ENCODE measurements at places on chromosomes 5 and 9.
A peak's percentile ranks its signal among the peaks of the same experiment; 100 is the strongest.

- DNase-seq: no peak
These were observed 4.6 kb upstream of the SLC25A48 start for GRCh38 chr5:135829681-135830383.

DNA sequence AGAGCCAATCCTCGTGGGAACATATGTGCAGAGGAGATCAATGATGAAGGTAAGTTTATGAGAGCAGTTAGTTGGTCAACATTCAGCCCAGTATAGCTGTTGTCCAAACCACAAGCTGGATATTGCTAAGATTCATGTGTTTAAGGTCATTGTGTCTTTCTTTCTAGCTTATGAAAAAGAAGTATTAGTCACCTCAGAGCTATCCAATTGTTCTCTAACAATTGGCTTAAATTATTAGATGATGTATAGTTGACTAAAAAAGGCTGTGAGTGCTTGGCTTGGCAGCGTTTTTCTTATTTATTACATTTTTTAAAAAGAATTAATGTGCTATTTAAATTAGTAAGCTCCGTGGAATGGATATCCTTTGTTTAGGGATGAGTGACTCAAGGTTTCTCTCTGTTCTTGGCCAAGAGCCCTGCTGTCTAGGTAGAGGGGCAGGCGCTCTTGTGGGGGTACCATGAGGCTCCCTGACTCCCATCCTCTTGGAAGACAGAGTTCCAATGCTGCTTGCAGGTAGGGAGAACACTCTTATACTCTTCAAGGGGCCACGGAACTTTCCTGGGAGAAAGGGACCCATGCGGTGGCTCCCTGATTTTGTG lies 487.4 kb downstream of the IRX1 start:
- DNase-seq: no peak

- no peak for DNase-seq
These were observed 84.8 kb downstream of the MVB12B start for GRCh38 chr9:126411225-126411947.

DNA sequence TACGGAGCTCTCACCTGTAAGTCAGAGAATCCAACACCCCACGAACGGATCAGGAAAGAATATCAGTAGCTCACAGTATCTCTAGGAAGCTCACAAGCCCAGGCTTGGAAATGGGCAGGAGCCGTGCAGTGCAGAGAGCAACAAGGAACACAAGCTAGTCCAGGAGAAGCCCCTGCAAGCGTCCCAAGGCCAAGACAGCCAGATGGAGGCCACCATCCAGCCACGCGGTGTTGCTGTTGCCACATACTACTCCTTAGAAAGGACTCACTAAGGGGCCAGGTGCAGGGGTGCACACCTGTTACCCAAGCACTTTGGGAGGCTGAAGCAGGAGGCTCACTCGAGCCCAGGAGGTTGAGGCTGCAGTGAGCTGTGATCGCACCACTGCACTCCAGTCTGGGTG lies 15.4 kb upstream of the VAV2 start:
- DNase-seq: no peak

DNA sequence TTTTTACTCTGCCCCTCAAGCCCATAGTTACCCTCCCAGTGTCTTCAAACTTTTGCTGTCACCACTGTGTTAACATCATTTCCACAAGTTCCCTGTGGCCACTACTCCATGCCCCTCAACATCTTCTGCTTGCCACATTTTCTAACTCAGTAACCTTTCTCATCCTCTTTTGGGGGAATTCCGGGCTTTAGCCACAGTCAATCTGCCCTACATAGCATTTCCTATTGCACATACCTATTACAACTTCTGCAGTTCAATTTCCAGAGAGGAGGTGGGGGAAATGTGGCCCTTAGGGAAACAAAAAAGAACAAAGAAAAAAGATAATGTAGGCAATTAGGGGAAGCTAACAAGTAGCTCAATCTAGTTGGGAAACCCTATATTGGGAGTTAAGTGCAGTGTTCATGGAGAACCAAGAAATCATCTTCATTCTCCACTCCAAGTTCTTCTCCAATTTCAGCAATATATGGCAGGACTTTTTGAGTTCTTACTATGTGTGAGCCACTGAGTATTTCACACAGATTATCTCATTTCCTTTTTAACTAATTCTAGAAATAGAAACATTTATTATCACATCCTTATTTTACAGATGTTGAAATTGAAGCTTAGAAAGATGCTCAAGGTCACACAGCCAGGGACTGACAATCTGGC lies 40.2 kb upstream of the LPAR1 start:
- DNase-seq: no peak

DNA sequence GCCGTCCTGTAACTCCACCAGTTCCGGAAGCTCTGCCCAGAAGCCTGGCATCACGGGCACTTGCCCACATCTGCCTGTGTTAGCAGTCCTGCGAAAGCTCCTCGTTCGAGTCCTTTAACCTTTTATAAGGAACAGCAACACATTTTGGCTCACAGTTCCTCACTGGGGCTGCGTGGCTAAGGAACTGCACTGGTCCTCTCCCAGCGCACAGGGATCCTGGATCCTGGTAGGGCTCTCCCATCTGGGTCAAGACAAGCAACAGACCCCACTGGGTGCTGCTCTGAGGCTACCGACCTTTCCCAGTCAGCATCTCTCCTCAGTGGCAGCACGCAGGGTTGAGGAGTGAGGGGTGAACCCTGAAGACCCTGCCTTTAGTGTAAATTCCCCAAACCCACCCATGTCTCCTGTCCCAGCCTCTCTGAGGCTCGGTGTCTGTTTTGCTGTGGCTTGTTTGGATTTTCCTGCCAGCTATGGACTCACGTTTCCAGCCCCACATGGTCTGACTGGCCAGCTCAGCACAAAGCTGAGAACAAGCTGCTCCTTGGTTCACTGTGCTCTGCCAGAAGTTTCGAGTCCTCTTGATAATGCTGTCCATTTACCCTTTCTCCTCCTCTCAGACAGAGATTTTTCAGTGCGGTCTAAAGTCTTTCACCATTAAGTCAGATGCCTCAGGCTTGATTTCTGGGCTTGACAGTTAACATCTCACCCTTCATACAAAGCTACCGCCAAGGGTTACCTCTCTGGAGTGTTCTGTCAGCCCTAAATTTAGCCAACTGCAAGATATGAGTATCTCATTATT lies 80.0 kb downstream of the AK8 start:
- no peak for DNase-seq

DNA sequence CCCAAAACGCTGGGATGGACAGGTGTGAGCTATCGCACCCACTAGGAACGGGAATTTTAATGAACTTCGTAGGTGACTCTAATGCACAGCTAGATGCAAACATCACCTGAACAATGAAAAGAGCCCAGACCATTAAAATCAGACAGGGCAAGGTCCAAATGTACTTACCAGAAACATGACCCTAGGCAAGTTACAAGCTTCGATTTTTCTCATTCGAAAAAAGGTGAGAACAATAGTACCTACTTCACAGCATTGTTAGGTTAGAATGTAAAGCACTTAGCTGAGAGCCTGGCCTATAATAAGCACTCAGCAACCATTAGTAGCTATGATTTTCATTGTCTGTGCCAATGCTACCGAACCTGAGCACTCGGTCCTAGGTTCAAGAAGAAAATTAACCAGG lies 5.8 kb upstream of the KLHL3 start:
- DNase-seq: no peak

- peak; percentile 47 for DNase-seq
These were observed 9.6 kb upstream of the FSD1L start for GRCh38 chr9:105438141-105438806.

GRCh38 chr5:33713136-33713765 lies 178.5 kb downstream of the ADAMTS12 start:
- no peak for DNase-seq

DNA sequence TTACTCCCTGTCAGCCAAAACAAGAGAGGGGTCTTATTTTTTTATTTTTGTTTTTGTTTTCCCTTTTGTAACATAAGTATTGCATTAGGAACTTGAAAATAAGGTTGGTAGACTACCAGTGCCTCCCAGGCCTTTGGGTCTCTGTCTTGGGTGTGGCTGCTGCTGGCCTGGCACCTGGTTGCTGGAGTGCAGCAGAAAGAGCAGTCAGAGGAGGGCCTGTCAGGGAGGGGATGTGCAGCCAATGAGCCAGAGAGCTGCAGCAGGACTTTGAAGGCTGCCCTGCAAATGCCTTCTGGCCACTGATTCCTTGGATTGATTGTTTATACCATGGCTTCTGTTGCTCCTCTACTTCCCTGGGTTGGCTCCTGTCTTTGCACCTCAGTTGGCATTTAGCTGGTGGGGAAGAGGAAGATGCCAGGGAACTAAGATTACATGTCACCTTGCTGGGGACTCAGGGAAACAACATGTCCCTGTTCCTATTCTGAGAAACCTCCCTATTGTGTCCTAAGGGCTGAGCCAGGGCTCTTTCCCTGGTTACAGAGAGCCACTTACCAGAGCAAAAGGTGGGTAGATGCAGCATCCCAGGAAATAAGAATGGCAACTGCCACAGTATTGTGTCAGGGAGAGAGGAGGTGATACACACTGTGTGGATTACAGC lies 66.6 kb downstream of the ANGPTL2 start:
- no peak for DNase-seq

GRCh38 chr9:110152704-110153374 lies 55.1 kb downstream of the C9orf152 start:
- no peak for DNase-seq

GRCh38 chr9:37641331-37641730 lies 9.4 kb upstream of the FRMPD1 start:
- DNase-seq: no peak

- no peak for DNase-seq
These were observed 28.0 kb upstream of the CCNG1 start for GRCh38 chr5:163409384-163409783.

DNA sequence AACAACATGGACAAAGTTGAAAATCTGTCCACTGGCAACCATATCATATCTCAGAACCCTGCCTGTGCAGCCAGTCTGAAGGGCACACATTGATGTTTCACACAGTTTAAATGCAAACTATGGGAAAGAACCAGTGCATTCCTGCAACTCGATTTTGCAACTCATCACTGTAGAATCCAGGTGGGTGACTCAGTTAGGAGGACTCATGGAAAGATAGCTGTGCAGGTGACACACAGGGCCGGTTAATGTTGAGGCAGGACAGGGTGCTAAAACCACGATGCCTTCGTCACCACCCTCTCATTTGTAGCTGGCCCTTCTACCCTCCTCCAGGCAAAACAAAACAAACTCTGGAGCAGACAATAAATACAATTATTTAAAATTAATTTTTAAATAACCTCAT lies 62.8 kb downstream of the TLE1 start:
- DNase-seq: no peak

GRCh38 chr5:44372028-44372427 lies 17.2 kb downstream of the FGF10 start:
- DNase-seq: no peak

GRCh38 chr5:130496215-130496614 lies 592.0 kb downstream of the CHSY3 start:
- DNase-seq: no peak

DNA sequence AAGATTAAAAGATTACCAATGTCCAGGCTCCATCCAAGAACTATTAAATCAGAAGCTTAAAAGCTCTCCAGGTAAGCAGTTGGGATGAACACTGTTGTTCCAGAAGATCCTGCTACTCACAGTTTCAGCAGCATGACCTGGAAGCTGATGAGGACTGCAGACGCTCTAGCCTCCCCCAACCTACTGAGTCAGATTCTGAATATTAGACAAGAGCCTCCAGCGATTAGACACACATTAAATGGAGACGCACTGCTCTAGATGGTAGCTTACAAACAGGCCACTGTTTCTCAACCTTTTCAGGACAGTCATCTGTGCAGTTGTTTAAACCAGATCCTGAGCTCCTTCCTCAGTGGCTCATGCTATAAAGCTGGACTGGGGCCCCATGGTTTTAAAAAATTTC lies 54.3 kb downstream of the MTMR12 start:
- no peak for DNase-seq

GRCh38 chr9:126612813-126613641 lies 701 bp upstream of the LMX1B start:
- no peak for DNase-seq

DNA sequence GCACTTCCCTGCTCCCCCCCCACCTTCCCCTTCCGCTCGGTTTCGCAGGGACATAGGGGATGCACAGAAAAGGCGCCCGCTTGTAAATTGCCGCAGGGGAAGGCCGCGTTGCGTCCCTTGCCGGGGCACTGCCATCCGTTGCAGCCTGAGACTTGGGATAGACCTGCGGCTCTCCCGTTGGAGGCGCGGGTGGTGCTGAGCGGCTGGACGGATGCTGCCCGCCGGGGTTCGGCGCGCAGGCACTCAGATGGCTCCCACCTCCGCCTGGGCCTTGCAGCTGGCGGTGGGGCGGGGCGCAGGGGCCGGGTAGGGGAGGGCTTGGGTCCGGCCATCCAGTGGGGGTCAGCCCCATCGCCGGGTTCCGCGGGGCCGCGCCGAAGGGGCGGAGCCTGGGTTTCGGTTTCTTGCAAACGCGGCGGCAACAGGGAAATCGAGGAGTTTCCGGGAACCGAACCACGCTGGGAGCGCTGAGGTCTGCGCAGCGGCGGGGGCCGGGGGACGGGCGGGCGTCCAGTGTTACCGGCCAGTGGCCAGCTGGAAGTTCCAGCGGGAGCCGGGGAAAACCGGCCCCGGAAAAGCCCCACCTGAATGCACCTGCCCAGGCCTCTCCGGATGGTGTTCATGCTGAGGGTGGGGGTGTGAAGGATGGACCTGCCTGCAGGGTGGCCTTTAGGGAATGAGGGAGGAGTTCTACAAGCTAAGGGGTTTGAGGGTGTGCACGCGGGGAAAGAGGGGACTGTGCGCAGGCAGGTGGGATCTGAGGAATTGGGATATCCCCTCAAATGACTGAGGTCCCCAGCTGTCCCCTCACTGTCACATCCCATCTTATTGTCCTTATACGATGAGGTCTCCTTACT lies 6.3 kb upstream of the IRF1 start:
- DNase-seq: no peak

DNA sequence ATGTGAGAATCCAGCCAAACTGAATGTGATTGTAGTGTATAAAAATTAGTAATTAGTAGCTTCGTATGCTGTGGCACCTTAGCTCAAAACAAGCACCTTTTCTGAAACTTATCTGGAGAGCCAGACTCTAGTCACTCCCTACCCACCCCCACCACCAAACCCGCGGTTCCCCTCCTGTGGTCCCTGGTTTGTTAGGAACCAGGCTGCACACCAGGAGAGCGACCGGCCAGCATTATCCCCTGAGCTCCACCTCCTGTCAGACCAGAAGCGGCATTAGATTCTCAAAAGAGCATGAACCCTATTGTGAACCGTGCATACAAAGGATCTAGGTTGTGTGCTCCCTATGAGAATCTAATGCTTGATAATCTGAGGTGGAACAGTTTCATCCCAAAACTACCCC lies 498.6 kb downstream of the CHSY3 start:
- no peak for DNase-seq
